ENCODE measurements at places on chromosomes 12 and 14. TPM values are rescaled to one million over a fixed set of nuclear protein-coding genes. Genes with fewer than 3 reads are reported as not detected.

GRCh38 chr14:22781301-22781991 is 15.0 kb downstream of the OXA1L start:
- ATAC-seq, result no peak

DNA sequence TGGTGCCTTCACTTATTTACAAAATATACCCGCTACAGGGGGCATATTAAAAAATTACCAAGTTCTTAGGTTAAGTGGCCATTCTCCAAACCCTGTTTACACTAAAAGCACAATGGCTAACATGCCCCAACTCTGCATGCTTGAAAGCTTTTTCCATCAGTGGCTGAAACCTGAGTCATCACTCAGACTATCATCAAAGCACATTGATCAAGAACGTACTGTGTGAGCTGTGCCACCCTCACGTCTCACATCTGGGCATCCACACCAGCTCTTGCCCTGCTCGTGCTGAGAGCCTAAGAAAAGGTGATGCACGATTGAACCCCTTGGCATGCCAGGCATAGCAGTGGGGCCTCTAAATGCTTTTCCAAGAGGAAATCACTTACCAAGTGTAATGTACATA is 13.2 kb downstream of the AQP6 start:
- no peak for ATAC-seq

- ATAC-seq, result no peak
Observed at GRCh38 chr14:105014032-105014431, 6.9 kb downstream of the CDCA4 start.

DNA sequence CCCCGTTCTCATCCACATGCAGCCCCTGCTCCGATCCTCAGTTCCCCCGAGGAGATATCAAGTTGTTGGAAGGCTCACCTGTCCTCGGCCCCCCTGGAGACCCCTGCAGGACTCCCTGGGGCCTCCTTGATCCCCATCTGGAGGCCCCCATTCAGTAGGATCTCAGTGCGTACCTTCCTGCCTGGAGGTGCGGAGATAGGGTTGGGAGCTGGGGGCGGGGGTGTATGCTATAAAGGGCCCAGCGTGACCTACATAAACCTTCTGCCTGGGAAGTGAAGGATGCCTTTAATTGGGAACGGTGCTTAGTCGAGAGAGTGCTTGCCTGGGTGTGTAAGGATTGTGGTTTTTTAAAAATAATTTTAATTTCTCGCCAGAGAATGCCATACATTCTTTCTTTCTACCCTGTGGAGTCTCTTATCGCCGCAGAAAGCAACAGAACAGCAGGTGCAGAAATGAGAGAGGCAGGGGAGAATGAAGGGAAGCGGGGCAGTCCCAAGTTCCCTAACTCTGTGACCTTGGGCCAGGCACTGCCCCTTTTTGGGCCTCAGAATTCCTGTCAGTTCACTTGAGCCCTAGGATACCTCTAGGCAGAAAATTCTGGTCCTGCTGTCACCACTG is 153.7 kb downstream of the TSPAN9 start:
- ATAC-seq, result no peak

DNA sequence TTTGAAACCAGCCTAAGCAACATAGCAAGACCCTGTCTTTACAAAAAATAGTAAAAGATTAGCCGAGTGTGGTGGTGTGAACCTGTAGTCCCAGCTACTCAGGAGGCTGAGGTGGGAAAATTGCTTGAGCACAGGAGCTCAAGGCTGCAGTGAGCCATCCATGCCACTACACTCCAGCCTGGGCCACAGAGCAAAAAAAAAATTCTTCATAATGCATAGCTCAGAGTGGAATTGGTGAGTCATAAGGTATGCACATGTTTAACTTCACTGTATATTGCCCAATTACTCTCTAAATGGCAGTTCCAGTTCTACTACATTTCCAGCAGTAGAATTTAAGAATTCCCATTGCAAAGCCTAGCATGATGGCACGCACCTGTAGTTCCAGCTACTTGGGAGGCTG is 26.8 kb upstream of the CLIP1 start:
- no peak for ATAC-seq

DNA sequence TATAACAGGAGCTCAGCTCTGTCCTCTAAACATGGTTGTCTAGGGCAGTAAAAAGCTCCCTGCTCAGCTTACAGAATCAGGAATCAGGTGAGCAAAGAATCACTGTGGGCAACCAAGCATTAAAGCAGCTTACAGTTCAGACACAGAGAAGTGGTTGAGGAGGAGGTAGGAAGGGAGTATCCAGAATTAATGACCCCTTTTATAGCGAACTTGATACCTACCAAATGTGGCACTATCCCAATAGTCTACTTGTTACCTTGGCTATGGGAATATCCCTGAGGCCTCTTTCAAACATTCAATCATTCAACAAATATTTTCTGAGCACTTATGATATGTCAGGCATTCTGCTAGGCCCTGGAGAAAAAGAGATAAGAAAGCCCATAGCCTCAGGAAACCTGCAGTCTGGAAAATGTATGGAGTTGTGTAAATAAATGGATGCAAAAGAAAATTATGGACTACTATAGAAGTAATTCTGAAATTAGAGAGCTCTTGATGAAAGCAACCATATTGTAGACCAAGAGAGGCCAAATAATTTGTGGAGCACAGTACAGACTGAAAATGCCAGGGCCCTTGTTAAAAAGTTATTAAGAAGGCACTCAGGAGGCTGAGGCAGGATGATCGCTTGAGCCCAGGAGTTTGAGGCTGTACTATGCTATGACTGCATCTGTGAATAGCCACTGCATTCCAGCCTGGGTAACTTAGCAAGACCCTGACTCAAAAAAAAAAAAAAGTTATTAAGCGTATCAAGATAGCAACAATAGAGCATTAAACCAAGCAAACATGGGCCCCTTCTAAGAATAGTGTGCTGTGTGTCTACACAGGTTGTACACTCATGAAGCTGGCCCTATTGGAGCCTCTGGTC is 134.0 kb upstream of the CPSF6 start:
- no peak for ATAC-seq

DNA sequence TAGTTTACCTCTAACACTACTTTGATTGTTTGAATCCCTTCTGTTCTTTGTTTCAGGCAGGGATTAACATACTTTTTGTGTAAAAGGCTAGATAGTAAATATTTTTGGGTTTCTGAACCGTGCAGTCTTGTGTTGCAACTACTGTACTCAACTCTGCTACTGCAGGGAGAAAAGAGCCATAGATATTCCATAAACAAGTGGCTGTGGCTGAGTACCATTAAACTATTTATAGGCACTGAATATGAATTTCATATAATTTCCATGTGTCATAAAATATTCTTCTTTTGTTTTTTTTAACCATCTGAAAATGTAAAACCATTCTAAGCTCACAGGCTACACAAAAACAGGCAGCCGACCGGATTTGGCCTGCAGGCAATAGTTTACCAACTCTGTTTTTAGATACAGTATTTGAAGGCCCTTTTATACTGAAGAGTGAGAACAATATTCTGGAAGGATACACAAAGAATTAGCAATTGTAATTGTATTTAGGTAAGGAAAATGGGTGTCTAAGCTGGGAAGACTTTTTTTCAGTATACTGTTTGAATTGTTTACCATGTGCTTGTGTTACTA is 15.7 kb downstream of the NR1H4 start:
- no peak for ATAC-seq

DNA sequence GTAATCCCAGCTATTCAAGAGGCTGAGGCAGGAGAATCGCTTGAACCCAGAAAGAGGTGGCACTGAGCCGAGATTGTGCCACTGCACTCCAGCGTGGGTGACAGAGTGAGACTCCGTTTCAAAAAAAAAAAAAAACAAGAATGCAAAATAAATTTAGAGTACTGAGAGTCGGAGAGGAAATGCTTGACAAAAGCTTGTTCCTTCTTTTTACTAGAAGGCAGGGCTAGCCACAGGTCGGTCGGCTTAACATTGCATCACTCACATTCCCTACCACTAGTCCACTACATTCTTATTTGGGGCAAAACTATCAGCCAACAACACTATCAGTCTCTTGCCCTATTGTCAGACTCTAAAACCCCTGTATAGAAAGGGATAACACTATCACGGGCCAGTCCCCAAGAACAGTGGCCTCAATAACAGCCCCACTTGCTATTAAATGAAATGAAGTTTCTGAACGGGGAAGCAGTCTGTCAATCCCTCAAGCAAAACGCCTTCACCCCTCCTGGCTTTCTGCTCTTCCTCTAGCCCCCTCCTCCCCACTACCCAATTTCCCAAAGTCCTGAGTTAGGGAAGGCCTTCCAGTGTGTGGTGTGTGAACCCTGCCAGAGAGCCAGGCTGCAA is 1.0 kb downstream of the RNF41 start:
- ATAC-seq, result no peak

DNA sequence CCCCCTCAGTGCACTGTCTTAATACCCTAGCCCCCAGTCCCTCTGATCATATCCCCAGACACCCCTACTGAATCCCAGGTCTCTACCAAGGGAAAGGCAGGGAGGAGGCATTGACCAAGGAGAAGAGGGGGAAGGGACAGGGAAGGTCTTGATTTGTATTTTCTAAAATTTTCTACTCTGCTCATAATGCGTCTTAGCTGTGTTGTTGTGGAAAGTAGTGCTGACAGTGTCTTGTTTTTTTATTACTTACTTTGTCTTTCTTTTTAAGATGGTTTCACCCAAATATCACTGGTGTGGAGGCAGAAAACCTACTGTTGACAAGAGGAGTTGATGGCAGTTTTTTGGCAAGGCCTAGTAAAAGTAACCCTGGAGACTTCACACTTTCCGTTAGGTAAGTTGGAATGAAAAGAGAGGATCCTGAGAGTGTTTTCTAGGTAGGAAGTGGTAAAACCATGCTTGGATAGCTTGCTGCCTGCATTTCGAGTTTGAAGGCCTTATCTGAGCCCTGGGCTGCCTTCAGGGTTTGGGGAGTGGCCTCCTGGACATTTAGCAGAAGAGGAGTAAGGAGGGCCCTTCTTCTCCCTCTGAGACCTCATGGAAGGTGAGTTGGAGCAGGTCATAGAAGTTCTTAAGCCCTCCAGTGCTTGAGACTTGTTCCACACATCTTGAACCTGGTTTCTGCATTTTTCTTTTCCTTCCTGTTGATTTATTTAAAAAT is 27.4 kb downstream of the PTPN11 start:
- ATAC-seq, result no peak

DNA sequence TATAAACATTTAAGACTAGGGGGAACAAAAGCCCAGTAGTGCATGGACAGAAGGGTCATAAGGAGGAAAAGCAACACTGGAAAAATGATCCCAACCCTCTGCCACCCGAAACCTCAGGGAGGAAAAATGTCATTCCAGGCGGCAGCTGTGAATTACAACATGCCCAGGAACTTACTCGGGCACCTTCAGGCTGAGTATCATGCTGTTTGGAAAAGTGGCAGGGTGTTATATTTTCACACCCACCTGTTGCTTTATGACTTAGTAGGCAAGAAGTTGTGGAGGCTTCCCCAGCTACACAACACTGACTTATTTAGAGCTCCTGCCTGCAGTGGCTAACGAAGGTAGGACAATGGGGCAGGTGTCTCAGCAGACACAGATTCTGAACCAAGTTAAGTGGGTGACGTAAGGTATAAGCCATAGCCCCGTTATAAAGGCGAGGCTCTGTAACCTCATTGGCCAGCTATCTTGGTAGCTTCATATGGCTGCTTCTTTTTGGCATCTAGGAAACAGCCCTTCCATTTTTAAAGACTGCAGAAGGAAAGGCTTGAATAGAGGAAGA is 96.1 kb upstream of the IFNG-AS1 start:
- ATAC-seq, result no peak

DNA sequence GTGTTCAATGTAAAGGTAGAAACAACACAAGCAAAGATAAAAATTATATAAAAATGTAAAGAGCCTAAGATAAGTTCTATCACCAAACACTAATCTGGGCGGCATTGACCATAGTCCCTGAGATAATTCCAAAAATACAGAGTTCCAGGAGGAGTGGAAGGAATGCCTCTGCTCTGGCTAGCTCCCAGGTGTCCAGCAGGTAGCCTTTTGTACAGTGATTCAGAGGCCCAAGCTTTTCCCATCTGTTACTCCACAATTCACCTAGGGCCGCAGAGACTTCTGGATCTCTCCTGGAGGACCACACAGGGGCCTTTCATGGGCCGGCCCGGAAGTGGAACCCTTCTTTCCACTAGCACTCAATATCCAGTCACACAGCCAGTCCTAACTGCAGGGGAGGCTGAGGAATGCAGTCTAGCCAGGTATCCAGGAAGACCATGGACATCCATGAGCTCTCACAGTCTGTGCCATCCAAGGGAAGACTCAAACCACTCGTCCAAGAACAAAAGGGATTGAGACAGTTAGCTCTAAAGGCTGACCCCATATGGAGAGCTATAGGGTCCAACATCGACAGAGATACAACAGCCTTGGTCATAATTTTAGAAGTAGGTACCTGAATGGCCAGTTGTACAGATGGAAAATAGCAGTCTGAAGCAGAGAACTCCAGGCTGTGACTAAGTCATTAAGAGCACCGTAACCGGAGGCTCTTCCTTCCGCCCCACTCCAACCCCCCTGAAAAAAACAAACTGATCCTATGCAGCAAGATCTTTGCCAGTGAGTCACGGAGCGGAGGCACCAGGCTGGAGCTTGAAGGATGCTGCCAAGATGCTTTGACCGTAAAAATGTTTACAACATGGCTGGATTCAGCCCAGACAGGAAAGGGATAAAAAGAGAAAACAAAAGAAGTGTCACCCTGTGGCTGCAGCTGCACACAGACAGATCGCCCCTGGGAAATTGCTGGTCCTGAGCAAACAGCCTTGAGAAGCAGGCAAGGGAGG is 204.8 kb downstream of the NUAK1 start:
- ATAC-seq, result peak; percentile 82

GRCh38 chr14:36467332-36467731 is 52.7 kb downstream of the NKX2-1 start:
- ATAC-seq, result no peak

DNA sequence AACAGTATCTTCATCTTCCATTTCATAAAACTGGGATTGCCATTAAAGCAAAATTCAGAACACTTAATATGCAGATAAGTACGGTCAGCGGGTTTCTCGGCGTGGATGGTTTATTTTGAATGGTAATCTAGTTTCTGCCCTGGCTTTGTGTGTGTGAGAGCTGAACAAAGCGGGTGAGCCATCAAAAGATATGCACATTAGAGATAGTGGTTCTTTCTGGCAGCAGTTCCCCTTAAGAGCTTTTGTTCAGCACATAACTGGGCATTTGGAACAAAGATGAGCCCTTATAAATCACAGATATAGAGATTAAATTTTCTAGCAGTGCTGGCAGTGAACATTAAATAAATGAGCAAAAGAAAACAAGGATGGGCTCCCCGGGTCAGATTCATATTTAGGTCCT is 207.5 kb downstream of the CALM1 start:
- ATAC-seq, result no peak

DNA sequence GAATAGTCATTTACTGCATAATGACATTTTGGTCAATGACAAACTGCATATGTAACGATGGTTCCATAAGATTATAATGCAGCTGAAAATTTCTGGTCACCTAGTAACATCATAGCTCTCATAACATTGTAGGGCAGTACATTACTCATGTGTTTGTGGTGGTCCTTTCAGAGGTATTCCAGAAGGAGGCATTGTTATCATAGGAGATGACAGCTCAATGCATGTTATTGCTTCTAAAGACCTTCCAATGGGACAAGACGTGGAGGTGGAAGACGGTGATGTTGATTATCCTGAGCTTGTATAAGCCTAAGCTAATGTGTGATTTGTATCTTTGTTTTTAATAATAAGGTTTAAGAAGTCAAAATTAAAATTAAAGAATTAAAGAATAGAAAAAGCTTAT is 43.8 kb upstream of the TSPAN11 start:
- ATAC-seq, result no peak

ANKRD9 gene
- total RNA-seq, result 29.4 TPM

DHRS2 gene
- 0.12 TPM for total RNA-seq

SPSB2 gene
- 7.5 TPM for total RNA-seq

LRRC43 gene
- 4.4 TPM for total RNA-seq

LRRC10 gene
- not detected for total RNA-seq

GDF11 gene
- total RNA-seq, result 3.1 TPM

BHLHE41 gene
- 21.6 TPM for total RNA-seq

ITGB7 gene
- total RNA-seq, result 0.40 TPM

Measured in gastroesophageal sphincter (tissue), 4 donors.